Renal cortex interstitium (tissue), 15 donors: ENCODE measurements at places on chromosomes 3 and 15. TPM values are rescaled to one million over a fixed set of nuclear protein-coding genes. Genes with fewer than 3 reads are reported as not detected.

- DNase-seq = no peak
Measured at GRCh38 chr3:194194051-194194756, 58.3 kb downstream of the HES1 start.

- DNase-seq = no peak
Measured at GRCh38 chr3:127420829-127421228, 133.0 kb upstream of the PRR20G start.

DNA sequence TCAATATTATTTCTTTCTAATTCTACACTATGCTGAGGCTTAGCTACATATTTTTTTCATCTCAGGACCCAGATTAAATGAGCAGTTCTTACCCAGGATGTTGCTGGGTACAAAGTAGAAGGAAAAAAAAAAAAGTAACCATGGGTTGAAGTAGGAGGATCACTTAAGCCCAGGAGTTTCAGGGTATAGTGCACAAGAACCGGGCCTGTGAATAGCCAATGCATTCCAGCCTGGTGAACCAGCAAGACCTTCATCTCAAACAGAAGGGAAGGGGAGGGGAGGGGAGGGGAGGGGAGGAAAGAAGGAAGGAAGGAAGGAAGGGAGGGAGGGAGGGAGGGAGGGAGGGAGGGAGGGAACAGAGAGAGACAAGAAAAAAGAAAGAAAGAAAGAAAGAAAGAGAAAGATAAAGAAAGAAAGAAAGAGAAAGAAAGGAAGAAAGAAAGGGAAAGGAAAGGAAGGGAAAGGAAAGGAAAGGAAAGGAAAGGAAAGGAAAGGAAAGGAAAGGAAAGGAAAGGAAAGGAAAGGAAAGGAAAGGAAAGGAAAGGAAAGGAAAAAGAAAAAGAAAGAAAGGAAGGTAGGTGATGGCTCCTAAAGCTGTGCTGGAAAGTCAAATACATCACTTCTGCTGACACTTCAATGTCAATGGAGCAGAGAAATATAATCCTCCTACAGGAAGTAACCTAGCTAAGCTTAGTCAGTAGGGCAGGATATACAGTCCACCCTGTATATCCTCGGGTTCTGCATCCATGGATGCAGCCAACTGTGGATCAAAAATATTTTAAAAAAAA is 206.8 kb upstream of the TGFBR2 start:
- no peak for DNase-seq

DNA sequence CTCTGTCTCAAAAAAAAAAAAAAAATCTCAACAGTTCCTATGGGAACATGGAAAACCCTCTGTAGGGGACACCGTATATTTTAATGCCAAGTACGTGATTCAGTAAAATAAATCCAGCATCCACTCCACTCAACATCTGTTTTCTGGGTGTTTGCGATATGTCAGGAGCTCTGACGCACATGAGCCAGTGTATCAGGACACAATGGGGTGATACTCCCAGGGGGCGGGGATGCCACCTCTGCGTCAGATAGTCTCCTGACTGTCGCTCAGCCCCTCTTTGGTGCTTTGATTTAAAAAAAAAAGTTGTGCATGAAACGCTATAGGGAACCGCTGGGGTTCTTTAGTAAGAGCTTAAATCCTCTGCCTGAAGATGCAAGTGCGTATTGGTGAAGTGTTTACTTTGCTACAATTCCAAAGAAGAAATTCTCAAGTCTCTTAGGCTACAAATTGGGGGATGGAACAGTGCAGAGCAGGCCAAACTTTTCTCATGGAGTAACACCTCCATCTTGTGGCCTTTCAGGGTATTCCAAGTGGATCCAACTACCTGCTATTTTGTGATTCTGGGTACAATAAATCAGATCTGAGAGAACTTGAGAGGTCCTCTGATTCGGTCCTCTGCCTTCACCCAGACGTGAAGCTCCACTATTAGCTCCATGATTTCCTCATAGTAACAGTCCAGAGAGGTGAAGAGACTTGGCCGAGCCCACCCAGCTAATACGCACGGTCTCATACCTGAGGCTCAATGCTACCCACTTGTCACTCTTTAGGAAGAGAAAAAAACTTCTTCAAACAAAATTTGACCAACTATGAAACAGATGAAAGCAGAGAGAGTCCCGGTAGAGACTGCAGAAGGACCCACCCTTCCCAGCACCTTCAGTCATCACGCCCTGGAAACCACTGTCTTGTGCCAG is 9.3 kb upstream of the NR2E3 start:
- DNase-seq = peak; percentile 77

- no peak for DNase-seq
Measured at GRCh38 chr3:47243419-47244147, 39.0 kb downstream of the KIF9 start.

NRG4 gene
- polyA plus RNA-seq = 5.9 TPM

ATP10A gene
- 5.3 TPM for polyA plus RNA-seq

OR5K2 gene
- 0.79 TPM for polyA plus RNA-seq

TMEM44 gene
- polyA plus RNA-seq = 19.0 TPM

PIGBOS1 gene
- polyA plus RNA-seq = 19.2 TPM
